ENCODE measurements at places on chromosomes 3 and 15.
A peak's percentile ranks its signal among the peaks of the same experiment; 100 is the strongest.

DNA sequence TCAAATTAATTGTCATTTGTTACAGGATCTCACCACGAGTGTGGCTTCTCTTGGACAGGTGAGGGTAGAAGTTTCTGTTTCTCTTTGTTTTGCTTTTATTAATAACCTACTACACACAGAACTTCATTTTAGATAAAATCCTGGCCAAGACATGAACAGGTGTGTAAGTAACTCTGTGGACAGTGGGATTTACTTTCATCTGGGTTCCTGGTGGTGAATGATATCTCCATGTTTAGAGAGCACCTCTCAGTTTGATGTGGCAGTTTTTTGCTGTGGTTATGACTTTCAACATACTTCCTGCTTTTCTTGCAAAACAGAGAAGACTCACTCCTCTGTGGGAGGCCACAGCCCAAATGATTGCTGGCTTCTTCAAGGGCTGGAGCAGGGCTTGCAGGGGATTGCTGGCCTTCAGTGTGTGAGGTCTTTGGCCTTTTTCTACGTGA lies 71.1 kb upstream of the XCR1 start:
- DNase-seq: no peak

- DNase-seq: peak; percentile 19
Measured at GRCh38 chr15:82900511-82901060, 51.9 kb downstream of the HOMER2 start.

DNA sequence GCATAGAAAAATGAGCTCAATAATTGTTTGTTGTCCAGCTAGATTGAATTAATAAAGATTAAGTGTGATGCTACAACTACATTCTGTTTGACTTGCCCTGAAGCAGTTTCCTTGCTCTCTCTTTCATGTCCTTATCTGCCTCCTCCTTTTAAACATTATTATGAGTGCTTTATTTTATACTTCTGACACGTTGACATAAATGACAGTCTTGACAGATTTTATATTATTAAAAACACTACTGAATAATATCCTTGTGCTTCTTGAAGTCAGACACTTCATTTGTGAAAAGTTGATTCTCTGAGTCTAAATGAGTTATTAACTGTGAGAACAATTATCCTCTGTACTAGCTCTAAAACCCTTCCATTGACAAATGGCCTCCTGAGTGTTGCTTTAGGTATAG lies 58.2 kb downstream of the PLCL2 start:
- no peak for DNase-seq

DNA sequence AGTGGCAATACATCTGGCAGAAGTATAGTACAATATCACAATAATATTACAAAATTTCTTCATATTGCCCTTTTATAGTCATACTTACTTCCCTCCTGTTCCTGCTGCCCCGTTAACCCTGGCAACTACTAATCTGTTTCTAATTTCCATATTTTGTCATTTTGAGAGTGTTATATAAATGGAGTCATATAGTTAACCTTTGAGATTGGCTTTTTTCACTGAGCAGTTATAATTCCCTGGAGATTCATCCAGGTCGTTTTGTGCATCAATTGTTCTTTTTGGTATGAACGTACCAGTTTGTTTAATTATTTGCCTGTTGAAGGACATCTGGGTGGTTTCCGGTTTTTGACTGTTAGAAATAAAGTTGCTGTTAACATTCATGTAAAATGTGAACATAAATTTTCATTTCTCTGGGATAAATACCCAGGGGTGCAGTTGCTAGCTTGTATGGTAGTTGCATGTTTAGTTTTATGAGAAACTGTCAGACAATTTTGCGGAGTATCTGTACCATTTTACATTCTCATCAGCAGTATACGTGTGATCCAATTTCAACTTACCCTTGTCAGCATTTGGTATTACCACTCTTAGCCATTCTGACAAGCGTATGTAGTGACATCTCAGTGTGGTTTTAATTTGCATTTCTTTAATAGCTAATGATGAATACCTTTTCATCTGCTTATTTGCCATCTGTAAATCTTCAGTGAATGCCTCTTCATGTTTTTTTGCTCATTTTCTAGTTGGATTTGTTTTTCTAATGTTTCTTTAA lies 32.2 kb upstream of the IL20RB start:
- no peak for DNase-seq

GRCh38 chr15:88538972-88539371 lies 7.5 kb downstream of the DET1 start:
- no peak for DNase-seq

DNA sequence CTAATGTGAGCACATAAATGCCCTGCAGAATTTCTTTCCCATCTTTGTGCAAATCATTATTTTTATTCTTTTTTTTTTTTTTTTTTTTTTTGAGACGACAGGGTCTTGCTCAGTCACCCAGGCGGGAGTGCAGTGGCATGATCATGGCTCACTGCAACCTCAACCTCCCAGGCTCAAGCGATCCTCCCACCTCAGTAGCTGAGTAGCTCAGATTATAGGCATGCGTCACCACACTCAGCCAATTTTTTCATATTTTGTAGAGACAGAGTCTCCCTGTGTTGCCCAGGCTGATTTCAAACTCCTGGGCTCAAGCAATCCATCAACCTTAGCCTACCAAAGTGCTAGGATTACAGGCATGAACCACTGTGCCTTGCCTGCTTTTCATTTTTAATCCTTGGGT lies 22.9 kb downstream of the DAG1 start:
- no peak for DNase-seq

DNA sequence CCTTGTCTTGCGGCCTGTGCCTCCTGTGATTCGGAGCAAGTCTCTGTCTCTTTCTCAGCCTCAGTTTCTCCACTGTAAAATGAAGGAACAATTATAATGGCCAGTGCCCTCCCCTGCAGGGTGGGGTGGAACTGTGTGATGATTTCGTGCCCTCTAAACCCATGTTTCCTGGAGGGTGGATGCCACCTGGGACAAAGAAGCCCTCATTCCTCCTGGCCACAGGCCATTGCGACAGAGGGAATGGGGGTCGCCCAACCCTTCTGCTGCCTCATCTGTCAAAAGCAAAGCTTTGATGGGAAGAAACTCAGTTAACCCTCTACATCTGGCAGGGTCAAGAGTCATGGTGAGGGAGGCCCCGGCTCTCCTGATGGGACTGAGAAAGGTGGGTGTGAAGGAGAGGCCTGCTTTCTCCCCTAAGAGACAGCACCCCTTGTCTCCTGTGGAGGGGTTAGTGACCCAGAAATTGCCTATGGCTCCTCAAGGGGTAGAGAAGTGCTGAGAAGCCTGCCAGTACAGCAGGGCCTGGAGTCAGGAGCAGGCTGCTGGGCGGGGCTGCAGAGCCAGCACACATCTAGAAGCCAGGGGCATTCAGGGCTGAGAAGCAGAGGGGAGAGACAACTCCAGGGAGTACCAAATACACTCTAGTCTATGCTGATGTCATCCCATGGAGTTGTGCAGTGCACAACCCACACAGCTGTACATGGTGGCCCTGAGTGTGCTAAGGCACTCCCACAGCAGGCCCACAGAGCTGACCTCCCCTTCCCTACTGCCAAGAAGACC lies 61.0 kb downstream of the PLXNA1 start:
- no peak for DNase-seq

GRCh38 chr15:25705433-25706115 lies 157.6 kb downstream of the ATP10A start:
- no peak for DNase-seq

- no peak for DNase-seq
Measured at GRCh38 chr3:72763751-72764440, 84.3 kb downstream of the SHQ1 start.

DNA sequence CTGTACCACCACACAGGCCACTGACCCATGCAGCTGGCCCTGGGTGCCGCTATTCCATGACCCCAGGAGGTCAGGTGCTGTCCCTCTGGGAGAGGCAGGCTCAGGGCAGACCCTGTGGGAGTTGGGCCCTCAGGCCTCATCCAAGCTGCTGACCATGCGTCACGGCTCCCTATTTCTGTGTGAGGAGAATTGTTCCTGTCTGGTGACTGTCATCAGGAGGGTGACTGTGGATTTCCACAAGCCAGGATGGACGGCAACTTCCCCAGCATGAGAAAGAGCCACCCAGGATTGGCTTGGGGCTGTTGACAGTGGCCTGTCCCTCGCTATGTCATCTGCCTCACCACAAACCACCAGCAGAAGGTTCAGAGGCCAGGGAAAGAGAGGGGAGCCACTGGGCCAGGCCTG lies 41.4 kb downstream of the ZDHHC19 start:
- no peak for DNase-seq

GRCh38 chr3:106428565-106428994 lies 559.8 kb upstream of the CBLB start:
- no peak for DNase-seq

GRCh38 chr3:33054100-33055092 lies 42.5 kb downstream of the GLB1 start:
- no peak for DNase-seq

GRCh38 chr3:186790261-186790981 lies 7.0 kb downstream of the EIF4A2 start:
- DNase-seq: no peak

- no peak for DNase-seq
Measured at GRCh38 chr15:100249096-100249815, 92.5 kb downstream of the ADAMTS17 start.

- DNase-seq: no peak
Measured at GRCh38 chr3:76514836-76515235, 525.1 kb upstream of the ROBO2 start.

DNA sequence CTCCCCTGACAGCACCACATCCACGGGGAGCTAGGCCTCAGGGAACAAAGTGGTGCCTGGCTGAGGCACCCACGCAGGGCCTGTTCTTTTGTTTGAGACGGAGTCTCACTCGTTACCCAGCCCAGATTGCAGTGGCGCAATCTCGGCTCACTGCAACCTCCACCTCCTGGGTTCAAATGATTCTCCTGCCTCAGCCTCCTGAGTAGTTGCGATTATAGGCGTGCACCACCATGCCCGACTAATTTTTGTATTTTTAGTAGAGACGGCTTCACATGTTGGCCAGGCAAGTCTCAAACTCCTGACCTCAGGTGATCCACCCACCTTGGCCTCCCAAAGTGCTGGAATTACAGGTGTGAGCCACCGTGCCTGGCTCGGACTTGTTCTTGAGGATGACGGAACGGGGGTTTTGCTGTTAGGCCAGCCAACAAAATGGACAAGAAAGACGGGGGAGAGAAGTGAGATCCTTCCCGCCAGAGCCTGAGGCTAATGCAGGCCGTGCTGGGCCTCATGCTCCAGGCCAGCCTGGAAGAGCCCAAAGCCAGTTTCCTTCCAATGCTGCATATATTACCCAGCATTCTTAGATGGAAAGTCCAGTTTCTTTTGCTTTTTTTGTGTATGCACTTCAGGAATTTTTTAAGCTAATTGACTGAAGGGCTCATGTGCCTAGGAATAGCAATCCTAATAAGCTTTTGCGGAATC lies 28.1 kb upstream of the FURIN start:
- DNase-seq: no peak

DNA sequence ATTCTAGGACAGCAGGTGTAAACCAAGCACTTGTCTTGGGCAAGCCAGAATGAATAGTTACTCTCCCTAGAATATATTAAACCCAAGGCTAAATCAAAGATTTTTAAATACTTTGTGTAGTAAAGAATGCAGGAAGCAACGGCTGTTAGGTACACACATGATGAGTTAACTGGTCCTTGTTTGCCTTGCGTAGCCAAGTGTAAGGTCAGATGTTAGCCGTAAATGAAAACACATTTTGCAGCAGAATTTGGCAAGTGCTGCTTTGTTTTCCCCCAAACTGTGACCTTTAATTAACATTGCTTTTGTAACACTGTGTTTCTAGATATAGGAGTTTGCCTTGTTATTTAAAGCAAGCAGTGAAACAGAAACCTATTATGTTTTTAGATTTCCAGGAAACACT lies 368.7 kb downstream of the IL5RA start:
- no peak for DNase-seq

- no peak for DNase-seq
Measured at GRCh38 chr3:138136201-138136600, 4.0 kb upstream of the A4GNT start.

DNA sequence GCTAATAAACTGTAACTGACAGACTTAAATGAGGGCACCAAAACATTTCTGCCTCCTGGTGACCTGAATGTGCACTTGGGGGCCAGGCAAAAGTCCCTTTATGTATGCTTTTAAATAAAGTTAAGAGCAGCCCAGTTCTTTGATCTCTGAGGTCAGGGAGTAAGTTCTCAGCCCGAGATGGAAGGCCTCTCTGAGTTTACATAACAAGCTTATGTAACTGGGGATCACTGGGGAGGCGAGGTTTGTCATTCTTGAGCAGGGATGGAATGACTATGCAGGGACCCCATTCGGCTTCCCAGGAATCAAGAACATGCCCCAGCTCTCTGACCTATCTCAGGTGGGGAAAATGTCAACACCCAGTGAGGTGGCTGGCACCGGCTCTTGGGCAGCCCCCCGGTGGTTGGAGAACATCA lies 198.7 kb upstream of the BHLHE40 start:
- DNase-seq: no peak

GRCh38 chr3:167057581-167057980 lies 322.5 kb downstream of the ZBBX start:
- DNase-seq: no peak

GRCh38 chr3:11185564-11186317 lies 31.4 kb downstream of the HRH1 start:
- no peak for DNase-seq

DNA sequence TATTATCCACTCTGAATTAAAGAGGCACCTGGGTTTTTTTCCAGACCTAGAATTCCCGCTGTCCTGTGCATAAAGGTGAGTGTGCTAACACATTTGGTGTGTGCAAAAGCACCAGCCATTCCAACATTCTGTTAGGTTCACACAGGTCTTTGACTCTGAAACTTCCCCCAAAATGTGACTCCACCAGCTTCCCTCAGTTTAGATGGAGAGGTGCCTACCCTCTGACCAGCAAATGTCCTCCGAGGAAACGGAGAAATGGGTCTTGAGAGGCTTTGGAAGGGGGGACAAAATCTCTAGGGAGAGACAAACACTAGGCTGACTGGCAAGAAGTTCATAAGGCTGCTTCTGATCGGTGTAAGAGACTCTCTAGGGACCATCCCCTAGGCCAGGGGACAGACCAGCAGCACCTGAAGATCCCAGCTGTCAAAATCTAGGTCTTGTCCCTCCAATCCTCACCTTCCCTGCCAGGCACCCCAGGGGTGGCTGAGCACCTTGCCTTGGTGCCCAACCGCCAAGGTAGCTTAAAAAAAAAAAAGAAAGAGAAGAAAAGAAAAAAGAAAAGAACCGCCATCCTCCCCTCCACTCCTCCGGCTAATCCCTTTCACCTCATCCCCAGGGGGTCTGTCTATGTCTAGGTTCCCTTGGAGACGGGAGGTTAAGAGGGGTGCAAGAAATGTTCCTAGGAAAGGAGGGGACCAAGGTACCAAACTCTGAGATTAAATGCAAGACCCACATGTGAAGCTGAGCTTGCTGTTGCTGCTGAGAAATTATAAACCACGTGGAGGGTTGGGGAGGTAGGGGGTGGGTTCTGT lies 2.0 kb upstream of the MECOM start:
- DNase-seq: no peak

GRCh38 chr3:13414040-13414729 lies 5.9 kb downstream of the NUP210 start:
- no peak for DNase-seq

DNA sequence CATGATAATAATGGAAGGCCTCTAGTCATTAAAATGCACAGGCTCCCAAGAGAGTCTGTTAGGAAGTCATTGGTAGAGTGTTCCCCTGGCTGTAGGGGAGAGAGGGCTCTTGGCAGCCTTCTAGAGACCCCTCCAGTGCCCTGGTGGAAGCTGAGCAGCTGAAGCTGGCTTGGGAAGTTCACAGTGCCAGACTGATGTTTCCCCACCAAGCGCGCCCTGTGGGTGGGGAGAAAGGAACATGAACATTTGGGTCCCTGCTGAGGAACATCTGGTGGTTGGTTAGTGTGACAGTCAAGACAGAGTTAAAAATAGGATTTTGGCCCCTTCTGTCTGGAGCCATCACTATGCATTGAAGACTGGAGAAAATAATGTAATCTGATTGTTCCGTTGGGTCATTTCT lies 37.1 kb upstream of the RGMA start:
- DNase-seq: no peak

GRCh38 chr3:49530231-49530630 lies 24.0 kb upstream of the BSN start:
- no peak for DNase-seq
